Hindlimb muscle (tissue), 1 donor: ENCODE measurements at places on chromosomes 4 and X. TPM values are rescaled to one million over a fixed set of nuclear protein-coding genes. Genes with fewer than 3 reads are reported as not detected.
A peak's percentile ranks its signal among the peaks of the same experiment; 100 is the strongest.

Gene SH3TC1
- polyA plus RNA-seq, result 12.1 TPM

Gene GPR34
- polyA plus RNA-seq, result 11.3 TPM

Gene F11
- not detected for polyA plus RNA-seq

Gene PPEF1
- 0.44 TPM for polyA plus RNA-seq

Gene REPS2
- 7.1 TPM for polyA plus RNA-seq

Gene COL25A1
- 4.5 TPM for polyA plus RNA-seq

Gene AREG
- 0.21 TPM for polyA plus RNA-seq

Gene OCRL
- 11.0 TPM for polyA plus RNA-seq

DNA sequence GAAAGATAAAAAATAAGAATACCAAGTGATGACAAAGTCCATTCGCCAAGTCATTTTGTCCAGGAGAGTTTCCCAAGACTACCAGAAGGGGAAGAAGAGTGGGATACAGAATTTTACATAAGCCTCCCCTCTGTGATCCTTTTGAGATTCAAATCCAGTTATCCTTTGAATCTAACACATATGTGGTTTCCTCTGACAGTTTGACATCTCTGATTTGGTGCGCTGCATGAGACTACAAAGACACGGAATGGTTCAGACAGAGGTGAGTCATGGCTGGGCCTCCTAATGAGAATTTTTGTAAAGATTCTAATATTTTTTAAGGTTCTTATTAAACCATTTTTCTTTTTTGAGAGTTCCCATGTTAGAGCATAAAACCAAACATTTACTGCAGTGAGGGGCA, 38.3 kb downstream of the SLC10A6 start:
- DNase-seq, result no peak

- peak; percentile 76 for DNase-seq
Observed at GRCh38 chr4:1009542-1010394, 1.7 kb upstream of the FGFRL1 start.

DNA sequence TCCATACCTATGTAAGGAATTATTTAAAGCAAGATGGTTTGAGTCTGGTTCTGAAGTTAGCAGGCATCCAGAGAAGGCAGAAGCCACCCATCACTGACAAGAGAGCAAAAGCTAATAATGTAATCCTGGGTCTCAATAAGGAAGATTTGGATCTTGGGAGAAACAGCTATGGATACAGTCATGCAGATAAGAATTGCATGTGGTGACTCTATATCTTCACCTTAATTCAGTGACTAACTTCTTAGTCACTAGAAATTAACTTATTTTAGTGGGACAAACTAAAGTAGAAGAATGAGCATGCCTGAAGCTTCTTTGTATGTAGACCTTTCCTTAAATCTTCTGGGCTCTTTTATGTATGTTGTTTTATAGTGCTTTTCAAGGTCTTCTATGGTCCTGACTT, 66.6 kb downstream of the ATP10D start:
- no peak for DNase-seq

- DNase-seq, result no peak
Observed at GRCh38 chr4:98560321-98560720, 98.1 kb downstream of the TSPAN5 start.

DNA sequence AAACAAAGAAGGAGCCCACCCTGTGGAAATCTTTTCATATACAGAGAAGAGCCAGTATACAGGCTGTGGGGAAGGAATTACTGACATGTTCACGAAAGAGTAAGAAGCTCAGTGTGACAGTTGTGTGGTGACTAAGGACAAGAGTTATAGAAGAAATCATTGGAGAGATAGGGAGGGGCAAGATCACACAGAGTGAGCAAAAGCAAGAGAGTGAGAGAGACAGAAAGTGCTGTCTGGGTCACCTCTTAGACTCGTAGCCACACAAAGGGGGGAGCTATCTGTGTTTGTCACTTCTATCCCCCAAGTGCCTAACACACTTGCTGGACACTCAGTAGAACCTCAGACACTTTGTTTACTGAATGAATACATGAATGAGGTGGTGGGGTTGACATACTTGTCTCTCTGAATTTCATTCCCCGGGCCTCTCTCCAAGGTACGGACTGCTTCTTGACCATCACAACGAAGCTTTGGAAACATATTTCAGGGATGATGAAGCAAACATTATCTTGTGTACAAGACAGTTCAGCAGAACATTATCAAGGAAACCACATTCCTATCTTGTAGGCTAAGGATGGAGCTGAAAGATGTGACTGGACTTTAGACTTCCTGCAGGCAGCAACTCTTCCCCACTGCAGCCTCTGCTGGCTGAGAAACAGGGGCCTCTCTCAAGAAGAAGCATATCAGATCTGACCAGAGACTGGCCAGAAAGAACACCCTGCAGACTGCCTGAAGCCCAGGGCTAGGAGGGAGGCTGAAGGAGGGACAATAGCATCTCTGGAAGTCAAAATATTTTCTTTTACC, 168.2 kb downstream of the AMELX start:
- no peak for DNase-seq

- DNase-seq, result peak; percentile 29
Observed at GRCh38 chrX:100768679-100769338, 36.9 kb upstream of the SYTL4 start.

- DNase-seq, result no peak
Observed at GRCh38 chr4:98794565-98795205, 134.2 kb downstream of the EIF4E start.

DNA sequence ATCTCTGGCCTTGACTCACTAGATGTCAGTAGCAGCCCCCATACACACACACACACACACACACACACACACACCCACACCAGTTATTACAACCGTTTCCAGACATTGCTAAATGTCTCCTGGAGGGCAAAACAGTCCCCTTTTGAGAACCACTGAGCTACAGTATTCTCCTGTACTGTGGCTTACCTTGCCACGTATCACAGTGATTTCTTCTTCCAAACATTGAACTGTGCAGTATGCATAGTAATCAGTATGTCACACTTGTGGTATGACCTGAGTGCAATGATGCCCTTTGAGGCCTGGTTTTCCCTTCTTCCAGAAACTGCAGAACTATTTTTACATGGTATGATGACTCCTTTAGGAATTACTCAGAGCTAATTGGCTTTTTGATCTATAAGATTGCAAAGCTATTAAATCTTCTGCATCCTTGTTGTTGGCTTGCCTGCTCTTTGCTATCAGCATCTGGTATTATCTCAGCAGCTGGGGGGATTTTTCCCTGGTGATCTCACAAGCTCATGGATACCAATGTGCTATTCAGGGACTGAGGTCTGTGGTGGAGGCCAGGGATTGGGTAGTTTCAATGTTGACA, 3.6 kb upstream of the THOC2 start:
- no peak for DNase-seq

- DNase-seq, result no peak
Observed at GRCh38 chr4:10575414-10575813, 109.2 kb downstream of the CLNK start.

DNA sequence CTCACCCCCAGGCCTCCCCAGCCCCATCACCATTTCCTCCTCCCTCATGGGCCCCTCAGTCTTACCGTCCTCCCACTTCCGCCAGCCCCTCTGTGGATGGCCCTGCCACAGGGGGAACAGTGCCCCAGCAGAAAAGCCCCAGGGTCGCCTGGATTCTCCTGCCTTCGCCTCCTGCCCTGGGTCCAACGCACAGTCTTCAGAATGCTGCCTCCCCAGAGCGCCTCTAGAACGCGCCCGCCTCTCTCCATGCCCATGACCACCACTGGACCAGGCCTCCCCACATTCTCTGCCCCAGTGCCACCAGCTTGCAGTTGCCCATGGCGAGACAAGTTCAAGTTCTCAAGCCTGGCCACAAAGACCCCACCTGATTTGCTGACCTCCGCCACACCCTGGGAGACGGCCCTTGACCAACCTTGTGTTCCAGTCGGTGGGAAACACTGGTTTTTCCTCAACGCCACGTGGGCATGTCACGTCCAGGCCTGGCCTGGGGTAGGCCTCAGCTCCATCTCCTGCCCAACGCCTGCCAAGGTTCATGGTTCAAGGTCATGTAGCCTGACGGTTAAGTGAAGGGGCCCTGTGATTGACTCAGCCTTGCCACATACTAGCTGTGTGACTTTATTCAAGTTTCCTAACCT, 634 bp upstream of the PLXNB3 start:
- no peak for DNase-seq

- DNase-seq, result no peak
Observed at GRCh38 chr4:123972031-123972430, 575.4 kb downstream of the SPRY1 start.

GRCh38 chrX:56228914-56229313, 3.2 kb upstream of the KLF8 start:
- peak; percentile 1 for DNase-seq

GRCh38 chr4:143623896-143624295, 76.6 kb downstream of the FREM3 start:
- DNase-seq, result no peak

DNA sequence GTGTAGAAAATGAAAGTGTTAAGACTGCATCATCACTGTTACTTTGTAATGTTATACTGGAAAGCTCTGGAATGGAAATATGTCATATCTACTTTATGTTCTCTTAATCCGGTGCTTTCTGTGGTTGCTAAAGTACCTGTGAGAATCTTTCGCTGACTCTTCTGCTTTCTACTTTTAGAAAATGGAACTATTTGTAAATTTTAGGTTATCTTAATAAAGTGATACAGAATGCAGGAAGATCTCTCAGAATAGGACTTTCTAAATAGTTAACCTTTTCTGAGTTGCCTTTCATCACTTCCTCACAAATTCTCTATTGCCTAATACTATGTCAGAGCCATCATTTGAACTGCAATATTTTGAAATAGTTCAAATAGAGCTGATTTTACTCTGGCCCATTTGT, 69.3 kb downstream of the BMP2K start:
- DNase-seq, result no peak
